ENCODE measurements at places on chromosomes 5 and 9.

DNA sequence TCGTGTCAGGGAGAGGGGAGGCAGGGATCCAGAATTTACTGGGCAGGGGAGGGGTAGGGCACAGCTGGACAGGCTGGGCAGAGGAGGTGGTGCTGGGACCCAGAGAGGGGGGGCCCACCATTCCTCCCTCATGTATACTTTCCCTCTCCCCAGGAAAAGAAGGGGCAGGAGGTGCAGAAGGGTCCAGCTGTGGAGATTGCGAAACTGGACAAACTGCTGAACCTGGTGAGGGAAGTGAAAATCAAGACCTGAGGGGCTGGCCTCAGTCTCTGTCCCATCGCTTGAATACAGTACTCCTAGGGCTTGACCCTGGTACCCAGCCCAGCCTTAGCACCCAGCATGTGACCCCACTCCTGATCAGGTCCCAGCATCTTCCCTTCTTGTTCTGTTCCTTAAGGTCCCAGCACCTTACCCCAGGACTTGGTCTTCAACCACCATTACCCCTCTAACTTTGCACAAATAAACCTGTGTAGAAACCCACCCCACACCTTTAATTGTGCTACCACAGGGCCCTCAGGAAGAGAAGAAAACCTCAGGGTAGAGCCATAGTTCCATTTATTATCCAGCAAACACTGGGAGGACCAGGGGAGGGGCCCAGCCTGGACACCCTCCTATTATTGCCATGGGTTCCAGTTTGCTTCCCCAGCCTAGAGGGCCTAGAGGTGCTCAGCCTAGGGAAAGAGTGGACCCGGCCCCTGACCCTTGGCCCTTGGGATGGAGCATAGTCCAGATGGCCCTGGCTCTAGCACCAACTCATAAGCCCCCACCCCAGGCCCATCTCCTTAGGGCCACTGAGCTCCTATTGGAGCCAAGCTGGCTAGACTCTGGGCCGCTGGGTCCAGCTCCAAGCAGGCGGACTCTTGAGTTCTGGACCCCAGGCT, 2.0 kb downstream of the ENHO start:
- no peak for DNase-seq

DNA sequence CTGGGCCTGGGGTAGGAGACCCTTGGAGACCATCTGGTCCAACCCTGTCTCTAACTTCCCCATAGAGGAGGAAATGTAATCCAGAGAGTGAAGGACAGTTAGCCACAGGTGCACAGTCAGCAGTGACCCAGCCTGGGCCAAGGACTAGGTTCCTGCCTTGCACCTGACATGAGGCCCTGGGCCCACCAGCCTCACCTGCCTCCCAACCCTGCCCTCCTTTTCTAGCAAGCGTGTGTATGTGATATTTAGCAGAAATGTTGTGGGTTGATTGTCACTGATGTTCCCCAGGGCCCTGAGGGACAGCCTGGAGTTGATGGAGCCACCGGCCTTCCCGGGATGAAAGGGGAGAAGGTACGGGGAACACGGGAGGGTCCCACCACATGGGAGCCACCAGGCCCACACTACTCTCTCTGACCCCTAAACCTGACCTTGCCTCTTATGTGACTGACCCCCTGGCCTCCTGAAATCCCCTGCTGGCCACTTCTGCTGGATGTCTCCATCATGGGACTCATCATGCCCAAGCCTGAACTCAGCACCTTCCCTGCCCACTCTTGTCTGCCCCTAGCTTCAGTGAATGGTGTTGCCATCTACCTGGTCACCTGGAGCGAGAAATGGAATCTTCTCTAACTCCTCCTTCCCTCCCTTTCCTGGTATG, 79.2 kb upstream of the TGFBR1 start:
- no peak for DNase-seq

GRCh38 chr5:128927644-128928043, 37.6 kb upstream of the SLC27A6 start:
- no peak for DNase-seq

GRCh38 chr9:79562749-79563386, 8.9 kb upstream of the TLE4 start:
- DNase-seq = no peak

DNA sequence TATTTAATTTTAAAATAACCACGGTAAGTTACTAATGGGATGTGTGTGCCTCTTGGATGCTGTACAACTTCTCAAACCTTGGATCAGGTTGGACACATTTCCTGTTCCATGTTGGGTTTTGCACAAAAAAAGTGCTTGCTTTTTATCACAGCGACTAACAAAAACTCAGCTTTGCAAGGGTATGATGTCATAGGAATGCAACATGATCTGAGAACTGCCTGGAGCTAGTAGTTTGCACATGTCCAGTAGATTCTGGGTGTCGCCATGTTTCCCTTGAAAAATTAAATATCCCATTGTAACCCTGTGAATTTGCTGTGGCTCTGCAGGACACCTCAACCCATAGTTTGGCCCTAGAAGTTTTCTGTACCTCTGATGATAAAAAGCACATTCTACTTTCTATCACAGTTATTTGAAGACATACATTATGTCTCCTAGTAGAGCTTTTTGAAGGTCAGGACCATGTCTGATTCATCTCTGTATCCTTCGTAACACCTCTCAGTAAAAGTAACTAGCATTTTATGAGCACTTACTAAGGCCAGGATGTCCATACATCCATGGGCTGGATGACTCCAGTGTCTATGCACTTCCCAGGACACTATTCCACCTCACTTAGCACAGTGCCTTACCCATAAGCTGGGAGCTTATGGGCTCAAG, 11.5 kb upstream of the FRMPD1 start:
- DNase-seq = no peak

DNA sequence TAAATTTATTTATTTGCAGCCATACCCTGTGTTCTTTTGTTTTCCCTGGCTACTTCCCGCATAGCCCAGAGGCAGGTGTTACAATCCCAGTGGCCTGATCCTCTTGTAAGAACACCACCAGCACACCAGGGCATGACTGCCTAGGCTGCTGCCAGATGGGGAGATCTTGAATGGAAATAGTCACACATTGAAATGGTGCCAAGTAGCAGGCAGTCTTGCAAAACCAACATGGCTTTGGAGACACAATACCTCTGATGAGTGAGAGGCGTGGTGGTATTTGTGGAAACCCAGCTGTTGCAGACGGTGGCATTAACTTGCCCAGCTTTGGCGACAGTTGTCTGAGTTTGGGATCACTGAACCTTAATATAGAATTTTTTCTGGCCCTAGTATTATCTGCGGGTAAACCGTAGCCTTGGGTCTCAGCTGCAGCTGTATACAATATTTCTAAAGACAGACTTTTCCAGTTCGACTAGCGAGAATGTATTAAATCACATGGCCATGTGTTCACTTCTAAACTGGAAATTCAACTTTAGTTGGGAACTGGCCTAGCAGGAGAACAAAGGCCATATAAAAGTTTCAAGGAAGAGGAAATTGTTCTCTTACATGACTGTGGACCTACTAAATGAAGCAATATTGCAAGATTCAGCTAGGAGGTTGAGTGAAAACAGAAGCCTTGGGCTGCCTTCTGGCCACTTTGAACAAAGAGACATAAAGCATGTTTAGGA, 277.0 kb downstream of the SMARCA2 start:
- peak; percentile 88 for DNase-seq

- no peak for DNase-seq
These were observed 20.2 kb downstream of the SLC22A5 start for GRCh38 chr5:132389585-132390286.

GRCh38 chr5:9775339-9775738, 145.2 kb upstream of the TAS2R1 start:
- DNase-seq = no peak

DNA sequence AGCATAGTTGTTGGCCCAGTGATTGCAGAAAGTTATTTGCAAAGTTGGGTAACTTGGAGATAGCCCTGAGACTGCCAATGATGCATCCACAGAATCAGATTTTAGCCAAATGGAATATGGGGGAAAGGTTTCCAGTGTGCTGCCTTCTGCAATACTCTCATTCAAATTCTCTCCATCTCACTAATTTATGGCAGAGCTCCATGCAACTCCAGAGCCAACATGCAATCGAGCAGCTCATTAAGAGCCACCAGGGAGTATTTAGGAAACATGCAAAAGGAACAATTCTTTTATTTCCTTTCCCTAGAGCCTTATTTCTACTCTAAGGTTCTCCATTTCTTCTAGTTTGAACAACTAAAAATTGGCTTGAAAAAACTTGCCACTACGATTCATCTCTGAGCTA, 135.9 kb upstream of the MARCHF11 start:
- no peak for DNase-seq

GRCh38 chr5:56026863-56027300, 32.1 kb upstream of the IL6ST start:
- no peak for DNase-seq

Measured in LNCaP clone FGC (cell line).